Endothelial cell (in vitro differentiated cells): ENCODE measurements at places on chromosomes 5 and 9.
A peak's percentile ranks its signal among the peaks of the same experiment; 100 is the strongest.

DNA sequence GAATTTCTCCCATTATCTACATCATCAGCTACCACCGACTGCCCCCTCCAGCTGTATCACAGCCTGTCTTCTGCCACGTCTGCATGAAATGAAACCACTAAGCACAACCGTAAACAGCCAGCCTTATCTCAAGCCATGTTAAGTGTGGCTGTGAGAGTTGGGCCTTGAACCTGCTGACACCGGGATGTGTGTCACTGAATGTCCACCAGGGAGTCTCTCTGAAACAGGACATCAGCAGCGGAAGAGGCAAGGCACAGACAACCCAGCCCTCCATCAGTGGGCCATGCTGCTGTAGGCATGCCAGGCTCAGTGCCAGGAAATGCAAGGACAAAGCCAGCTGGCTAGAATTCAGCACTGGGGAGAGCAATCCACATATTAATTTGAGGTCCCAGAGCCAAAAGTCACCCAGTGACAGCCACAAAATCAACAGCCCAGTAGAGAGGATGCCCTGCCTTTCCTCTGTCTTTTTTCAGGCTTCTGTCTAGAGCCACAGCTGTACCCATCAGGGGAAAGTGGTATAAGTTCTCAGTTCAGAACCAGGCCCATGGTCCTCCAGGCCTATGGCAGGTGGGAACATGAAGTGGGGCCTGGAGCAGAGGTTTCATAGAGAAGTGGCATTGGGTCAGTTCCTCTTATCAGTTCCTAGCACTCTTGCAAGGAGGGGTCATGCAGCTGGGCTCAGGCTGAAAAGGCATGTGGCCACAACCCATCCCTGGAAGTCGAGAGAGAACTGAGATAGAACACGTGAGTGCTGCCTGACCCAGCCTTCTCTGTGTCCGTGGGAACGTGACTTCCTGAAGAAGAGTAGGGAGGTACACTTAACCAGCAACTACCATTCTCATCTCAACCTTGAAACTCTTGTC lies 199.4 kb downstream of the ESM1 start:
- DNase-seq: no peak

- no peak for DNase-seq
Measured at GRCh38 chr9:93821307-93821703, 133.8 kb downstream of the BARX1 start.

GRCh38 chr5:38387161-38387560 lies 128.8 kb downstream of the EGFLAM start:
- DNase-seq: no peak

DNA sequence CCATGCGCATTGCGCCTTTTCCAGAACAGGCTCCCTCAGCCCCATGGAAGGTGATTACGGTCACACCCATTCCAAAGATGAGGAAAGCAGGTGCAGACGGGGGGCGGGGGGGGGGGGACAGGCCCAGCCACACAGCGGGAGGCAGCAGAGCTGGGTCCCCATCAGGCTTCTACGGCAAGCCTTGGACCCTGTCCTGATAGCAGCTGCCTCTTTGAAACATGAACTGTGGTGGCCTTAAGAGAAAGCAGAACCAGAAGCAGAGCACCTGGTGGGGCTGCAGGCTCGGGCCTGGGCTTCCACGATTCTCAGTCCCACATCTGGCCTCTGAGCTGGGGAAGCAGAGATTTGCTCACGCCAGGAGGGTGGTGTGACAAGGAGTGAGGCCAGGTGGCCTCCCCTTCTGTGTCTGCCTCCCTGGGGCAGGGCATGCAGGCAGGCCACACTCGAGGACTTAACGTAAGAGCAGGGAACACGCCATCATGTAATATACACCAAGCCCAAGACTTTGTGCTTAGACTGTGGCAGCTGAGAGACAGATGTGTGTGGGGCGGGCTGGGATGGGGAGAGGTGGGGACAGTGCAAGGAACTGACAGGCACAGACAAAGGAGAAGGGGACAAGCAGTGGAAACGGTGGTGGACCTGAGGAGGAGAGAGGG lies 14.2 kb upstream of the PHYKPL start:
- no peak for DNase-seq

DNA sequence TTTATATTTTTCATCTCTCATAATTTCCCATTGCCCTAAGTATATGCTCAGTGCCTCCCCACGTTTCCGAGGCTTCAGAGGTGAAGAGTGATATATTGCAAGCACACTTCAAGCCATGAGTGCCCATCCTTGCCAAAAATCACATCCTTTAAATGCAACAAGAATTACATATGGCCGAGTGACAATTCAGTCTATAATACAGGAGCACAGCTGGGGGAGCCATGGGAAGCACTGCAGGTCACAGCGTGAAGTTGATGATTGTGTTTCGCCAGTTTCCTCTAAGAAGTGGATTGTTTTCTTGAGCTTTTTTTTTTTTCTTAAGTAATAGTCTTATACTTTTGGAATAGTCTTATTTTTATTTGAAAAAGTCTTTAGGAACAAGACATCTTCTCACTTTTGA lies 61.1 kb downstream of the MTRR start:
- DNase-seq: no peak

DNA sequence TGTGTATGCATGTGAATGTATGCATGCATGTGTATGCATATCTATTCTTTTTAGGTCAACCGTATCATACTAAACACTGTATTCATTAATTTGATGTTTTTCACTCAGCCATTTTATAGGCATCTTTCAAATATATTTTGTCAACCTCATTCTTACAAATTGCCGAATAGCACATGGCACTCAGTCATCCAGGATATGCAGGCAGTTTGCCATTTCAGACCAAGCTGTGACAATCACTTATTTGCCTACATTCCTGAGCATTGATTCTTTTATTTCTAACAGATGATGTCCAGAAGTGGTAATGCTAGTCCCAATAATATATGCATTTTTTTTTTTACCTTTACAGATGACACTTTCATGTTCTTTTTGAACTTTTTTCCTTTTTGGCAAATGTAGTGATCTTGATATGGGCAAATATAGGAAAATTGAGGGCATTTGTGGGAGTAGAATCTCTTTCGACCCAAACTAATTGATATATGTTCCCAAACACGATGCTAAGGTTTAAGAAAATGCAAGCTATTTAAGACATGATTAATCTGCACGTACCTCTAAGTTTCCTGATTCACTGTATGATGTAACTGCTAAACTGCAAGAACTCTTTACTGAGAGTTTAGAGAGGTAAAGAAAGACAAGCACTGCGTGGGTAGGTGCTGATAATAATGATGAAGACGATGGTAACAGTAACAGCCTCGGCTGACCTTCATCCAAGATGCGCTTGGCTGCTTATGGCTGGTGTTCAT lies 153.9 kb upstream of the DAP start:
- no peak for DNase-seq

- no peak for DNase-seq
Measured at GRCh38 chr9:109799141-109799540, 19.1 kb downstream of the PALM2AKAP2 start.

GRCh38 chr9:120860083-120860482 lies 16.9 kb downstream of the PHF19 start:
- DNase-seq: no peak

- no peak for DNase-seq
Measured at GRCh38 chr9:98101868-98102273, 17.2 kb downstream of the TRIM14 start.

GRCh38 chr9:33443047-33443446 lies 4.3 kb downstream of the AQP3 start:
- DNase-seq: no peak

GRCh38 chr5:57783693-57784092 lies 301.1 kb upstream of the ACTBL2 start:
- no peak for DNase-seq

DNA sequence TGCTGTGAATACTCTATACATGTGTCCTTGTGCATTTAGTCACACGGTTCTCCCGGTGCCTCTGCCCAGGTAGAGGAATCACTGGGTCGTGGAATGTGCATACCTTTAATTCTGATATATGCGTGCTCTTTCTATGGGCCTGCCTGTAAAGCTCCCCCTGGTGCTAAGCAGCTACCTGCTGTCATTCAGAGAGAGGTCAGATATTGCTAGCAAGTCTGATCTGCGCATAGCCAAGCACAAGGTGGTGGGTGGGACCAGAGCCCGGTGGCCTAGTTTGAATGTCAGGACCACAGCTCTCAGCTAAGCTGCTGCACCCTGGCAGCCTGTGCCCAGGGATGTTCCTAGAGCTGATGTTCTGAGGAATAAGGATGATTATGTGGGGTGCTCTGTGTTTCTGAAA lies 33.4 kb downstream of the TJP2 start:
- no peak for DNase-seq

DNA sequence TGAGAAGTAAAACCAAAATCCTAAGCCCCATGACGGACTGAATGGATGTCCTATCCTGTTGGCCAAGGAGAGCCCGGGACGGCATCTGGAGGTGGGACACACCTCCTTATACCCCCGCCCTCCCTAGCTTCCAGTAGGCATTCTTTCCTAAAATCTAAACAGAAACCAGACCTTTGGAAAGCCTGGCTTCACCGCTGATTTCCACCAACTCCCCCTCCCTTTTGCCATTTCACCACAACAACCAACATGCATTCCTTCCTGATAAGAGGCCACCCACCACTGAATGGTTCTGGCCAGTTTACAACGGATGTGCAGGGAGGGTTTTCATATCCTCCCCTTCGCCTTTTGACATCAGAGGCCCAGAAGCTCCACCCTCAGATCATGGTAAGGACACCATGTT lies 9.2 kb upstream of the RARS1 start:
- DNase-seq: no peak

GRCh38 chr5:135397084-135397483 lies 1.9 kb downstream of the MACROH2A1 start:
- no peak for DNase-seq

- DNase-seq: no peak
Measured at GRCh38 chr9:105007143-105007542, 79.2 kb upstream of the ABCA1 start.

GRCh38 chr5:78811866-78812265 lies 163.3 kb upstream of the LHFPL2 start:
- no peak for DNase-seq

DNA sequence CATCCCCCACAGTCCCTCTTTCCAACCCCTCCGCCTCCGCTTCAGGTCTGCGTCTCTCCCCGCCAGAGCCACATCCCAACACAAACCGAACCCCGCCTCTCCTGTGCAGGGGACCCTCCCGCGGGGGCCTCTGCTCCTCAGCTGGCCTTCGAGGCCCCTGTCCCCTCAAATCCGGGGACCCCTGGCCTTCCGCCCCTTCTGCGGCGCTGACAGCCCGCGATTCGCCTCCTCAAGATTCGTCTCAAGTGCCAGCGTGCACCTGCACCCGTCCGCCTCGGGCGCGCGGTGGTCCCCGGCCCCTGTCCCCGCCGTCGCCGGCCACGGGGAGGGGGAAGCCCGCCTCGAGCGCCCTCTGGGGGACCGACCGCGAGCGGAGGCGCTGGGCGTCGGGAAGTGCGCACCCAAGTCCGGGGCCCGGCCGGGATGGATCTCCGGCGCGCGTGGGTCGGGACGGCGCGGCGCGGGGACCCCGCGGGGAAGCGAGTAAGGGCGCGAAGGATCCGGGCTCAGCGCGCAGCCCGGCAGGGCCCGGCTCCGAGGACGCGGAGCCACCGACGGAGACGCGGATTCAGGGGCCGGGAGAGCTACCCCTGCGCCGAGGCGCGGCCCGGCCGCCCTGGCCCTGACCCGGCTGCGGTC lies 623 bp downstream of the FLT4 start:
- peak; percentile 74 for DNase-seq

DNA sequence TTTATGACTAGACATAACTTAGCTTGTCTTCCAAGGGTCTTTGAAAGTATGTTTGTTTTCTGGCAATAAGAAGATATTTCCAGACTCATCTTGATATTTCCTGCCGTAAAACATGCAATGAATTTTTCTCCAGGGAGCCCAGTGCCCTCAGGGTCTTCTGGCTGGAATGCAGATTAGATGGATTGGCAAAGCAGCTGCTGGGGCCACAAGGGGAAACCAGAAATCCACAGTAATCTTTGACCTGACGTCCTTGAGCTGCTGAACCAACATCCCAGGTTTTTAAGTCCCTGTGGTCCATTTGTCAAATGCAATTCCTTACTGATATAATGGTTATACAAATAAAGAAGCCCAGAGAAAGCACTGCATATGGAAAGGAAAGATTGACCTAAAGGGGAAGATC lies 93.0 kb downstream of the THBS4 start:
- DNase-seq: no peak

DNA sequence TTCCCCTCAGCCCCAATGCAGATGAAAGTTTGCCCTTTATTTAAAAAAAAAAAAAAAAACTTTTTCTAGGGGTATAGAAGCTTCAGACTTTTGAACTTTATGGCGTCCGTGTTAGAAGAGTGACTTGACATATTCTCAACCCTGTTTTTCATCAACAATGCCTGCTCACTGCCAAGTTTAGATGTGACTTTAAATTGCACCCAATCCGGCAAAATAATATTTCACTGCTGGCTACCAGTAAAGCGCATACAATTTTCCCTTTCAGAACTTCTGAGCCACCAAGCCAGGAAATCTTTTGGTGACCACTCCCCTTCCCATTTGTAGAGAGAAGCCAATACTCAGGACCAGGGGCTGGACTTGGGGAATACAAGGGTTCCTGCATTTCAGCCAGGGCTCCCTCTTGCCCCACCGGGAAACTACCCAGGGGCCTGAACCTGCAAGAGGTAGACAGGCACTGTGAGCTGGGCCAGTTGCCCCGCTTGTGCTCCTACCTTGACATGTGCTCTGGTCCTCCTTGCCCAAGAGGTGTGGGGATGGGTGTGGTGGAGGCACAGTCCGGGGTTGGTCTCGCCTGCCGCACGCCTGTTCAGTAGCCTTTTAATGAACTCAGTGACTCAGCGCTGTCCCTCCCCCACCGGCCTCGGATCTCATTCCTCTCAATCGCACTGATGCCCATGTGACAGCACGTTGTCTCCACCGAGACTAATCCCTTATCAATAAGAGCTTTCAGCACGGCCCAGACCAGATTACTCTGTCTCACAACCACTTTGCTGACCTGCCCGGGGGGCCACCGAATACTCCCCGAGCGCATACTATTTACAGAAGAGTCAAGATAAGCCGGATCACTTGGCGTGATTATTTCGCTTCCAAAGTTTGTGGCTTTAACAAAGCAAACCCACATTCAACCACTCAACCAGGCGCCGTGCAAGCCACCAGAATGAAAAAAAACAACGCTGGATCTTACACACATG lies 226.4 kb downstream of the DCP2 start:
- DNase-seq: no peak

GRCh38 chr9:73348471-73348870 lies 196.8 kb downstream of the ANXA1 start:
- peak; percentile 11 for DNase-seq

- no peak for DNase-seq
Measured at GRCh38 chr5:122390694-122391093, 78.7 kb downstream of the SNCAIP start.

- no peak for DNase-seq
Measured at GRCh38 chr5:179839328-179840256, 18.9 kb downstream of the SQSTM1 start.

- peak; percentile 65 for DNase-seq
Measured at GRCh38 chr9:109779711-109780452, at the start of gene PALM2AKAP2. Gene PALM2AKAP2, plus strand, starts transcription at chr9:109780198. Its CDS starts 291 bp downstream, at chr9:109780489.
